ENCODE measurements at places on chromosomes 6 and 20.
A peak's percentile ranks its signal among the peaks of the same experiment; 100 is the strongest.

- DNase-seq: no peak
Observed at GRCh38 chr20:47343007-47343472, 13.5 kb downstream of the ZMYND8 start.

GRCh38 chr6:40258531-40258930 lies 324.3 kb upstream of the MOCS1 start:
- no peak for DNase-seq

DNA sequence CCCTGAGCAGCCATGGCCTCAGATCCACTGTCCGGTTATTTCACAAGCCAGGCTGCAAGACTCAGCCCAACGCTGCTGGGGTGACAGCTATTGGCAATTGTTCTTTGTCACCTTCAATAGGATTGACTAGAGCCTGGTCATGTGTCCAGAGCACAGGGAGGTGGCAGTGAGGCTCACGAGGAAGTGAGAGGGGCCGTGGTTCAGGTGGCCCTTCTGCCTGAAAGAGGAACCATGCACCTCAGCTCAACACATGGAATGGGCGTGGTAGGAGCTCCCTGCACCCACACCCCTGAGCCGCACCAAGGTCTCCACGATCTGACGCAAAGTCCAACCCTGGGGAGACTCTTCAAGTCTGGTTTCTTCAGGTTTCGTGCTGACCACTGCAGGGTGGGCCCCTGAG lies 184.8 kb upstream of the CDH4 start:
- DNase-seq: no peak

DNA sequence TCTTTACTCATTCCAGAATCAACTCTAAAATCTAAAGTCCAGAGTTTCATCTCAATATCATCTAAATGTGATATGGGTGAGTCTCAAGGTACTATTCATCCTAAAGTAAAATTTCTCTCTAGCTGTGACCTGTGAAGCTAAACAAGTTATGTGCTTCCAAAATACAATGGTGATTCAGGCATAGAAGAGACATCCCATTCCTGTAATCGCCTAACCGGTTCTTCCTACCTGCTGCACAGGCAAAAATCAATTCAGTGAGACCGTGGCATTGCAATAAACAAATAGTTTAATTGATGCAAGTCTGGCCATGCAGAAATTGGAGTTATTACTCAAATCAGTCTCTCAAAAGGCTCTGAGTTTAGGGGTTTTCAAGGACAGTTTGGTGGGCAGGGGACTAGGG lies 232.8 kb downstream of the UBE3D start:
- no peak for DNase-seq

DNA sequence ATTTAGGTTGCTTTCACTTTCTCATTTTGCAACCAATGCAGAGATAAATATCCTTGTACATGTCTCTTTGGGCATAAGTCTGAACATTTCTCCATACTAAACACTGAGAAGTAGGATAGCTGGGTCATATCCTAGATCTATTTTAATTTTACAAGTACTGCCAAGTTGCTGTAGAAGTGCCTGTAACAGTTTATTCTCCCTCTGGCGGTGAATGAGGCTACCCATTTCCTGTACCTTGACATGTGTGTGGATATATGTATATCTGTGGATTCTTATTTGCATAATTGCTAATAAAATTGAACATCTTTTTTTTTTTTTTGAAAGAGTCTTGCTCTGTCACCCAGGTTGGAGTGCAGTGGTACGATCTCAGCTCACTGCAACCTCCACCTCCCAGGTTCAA lies 48.0 kb upstream of the PNRC1 start:
- no peak for DNase-seq

DNA sequence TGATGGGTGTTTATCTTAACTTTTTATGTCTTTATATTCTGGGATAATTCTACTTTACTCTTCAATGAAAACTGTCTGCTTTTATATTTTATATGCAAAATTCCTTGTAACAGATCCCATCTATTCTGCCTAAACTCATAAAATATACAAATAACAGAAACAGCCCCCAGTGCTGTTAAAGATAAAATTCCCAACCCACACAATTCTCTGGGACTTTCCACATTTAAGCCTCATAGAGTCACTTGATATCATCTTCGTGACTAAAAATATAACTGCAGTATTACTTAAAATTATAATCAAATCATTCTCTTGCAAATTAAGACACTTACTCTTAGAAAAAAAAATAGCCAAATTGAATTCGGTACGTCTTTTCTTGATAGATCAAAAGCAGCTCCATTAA lies 60.2 kb downstream of the INSM1 start:
- no peak for DNase-seq

GRCh38 chr6:27553123-27553904 lies 80.4 kb upstream of the ZNF184 start:
- peak; percentile 24 for DNase-seq

DNA sequence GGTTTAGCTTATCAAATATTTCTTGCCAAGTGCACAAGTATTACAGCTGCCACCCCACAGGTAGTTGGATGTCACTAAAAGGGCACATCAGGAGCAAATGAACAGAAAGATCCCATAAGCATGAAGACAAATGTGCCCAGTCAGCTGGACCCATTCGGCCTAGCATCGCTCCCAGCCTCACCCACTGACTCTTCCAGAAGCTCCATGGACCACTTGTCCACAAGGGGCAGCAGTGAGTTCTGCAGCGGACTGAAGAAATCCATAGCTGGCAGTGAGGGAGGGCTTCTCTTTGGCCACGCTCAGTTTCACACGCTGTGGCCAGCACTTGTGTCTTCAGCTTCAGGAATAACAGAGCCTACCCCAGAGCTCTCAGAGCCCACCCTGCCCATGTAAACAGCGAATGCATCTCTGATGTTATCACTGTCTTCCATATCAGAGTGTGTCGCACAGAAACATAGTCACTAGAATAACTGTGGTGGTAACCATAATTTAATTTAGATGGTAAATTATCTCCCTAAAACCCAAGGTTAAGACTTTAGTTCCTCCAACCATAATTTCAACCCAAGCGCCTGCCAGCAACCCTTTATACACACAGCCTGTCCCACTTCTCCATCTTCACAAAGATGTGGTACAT lies 15.8 kb downstream of the CGA start:
- peak; percentile 72 for DNase-seq

DNA sequence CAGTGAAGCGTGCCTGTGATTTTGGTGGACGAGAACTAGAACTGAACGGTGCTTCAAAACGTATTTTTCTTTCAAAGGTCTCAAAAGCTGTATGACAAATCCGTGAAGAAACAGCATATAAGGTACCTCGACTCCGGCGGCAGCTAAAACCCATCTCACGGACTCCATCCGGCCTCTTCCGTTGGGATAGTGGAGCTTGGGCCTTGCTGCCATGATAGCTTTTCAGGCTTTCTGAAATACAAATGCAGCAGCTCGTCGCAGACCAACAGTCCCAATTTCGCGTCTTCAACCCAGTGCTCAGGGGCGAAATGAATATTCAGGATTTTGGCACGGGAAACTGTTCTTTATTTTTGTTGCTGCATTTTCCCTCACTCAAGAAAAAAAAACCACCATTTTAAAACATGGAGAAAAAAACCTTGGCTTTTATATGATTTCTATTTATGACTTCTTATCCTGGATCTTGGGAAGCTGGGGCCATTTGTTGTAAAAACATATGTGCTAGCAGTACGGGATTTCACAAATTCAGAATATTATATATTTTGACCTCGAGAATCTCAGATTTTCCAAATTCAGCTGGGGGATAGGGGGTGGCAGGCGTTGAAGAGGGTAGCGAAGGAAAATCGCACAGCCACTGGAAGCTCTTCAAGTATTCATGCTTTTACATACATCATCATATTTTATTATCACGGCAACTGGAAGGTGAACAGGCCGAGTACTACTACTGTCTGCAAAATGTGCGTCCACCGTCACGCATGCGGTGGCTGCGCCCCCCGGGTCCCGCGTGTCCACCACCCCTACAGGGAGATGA lies 849 bp downstream of the GSTA4 start:
- DNase-seq: no peak

- no peak for DNase-seq
Observed at GRCh38 chr6:123380257-123380656, 256.5 kb downstream of the TRDN start.

- no peak for DNase-seq
Observed at GRCh38 chr6:134599079-134599478, 281.2 kb upstream of the SGK1 start.

DNA sequence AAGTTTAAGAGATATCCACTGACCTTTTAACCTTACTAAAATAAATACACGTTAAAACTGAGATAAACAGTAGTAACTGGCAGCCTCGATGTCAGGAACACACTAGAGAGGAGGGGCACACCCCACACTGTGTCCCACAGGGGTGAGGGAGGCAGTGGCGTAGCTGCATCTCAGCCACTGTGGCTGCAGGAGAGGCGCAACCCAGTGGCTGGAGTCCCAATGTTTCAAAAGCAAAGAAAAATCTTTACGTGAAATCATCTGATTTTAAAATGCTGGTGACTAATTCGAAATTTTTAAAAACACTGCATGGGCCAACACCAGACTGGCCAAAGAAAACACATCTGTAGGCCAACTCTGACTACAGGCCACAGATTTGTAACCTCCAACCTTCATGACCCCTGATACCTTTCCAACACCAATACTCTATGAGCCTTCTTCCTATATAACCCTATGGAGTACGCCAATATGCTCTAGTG lies 54.7 kb downstream of the TRAM2 start:
- no peak for DNase-seq

Data from stimulated activated CD4-positive, alpha-beta T cell treated with anti-CD3 and anti-CD28 coated beads, Interleukin-2, amount 100 ng/mL, for 24 hours (primary cell).